ENCODE measurements at places on chromosomes 4 and X.
A peak's percentile ranks its signal among the peaks of the same experiment; 100 is the strongest.

- no peak for DNase-seq
Observed at GRCh38 chr4:121551271-121551670, 145.5 kb downstream of the ANXA5 start.

GRCh38 chrX:49155900-49156837 lies 6.4 kb upstream of the MAGIX start:
- DNase-seq = peak; percentile 77

GRCh38 chr4:87045659-87046058 lies 110.8 kb downstream of the AFF1 start:
- DNase-seq = no peak

DNA sequence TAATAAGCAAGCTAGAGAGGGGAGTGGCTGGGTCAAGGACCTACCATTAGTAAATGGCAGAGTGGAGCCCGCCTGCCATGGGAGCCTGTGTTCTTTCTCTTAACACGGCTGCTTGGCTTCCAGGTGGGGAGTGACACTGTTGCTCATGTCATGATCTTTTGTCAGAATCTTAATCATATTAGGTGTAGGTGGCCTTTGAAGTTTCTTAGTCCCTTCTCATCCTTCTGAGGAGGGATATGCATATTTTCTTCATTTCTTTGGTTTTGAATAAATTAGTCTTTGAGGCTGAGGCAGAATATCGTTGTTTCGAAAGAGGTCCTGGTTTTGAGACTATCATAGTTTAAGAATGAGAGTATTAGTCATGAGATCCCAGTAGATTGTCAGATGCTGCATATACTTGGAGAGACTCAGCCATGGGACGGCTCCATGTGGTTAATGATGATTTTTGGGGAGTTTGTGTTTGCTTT lies 28.9 kb downstream of the SNX25 start:
- DNase-seq = no peak

- no peak for DNase-seq
Observed at GRCh38 chr4:62544428-62544827, 1344.3 kb downstream of the ADGRL3 start.

- no peak for DNase-seq
Observed at GRCh38 chr4:110131916-110132315, 66.5 kb downstream of the ELOVL6 start.

GRCh38 chr4:40546506-40546905 lies 83.2 kb downstream of the RBM47 start:
- no peak for DNase-seq

DNA sequence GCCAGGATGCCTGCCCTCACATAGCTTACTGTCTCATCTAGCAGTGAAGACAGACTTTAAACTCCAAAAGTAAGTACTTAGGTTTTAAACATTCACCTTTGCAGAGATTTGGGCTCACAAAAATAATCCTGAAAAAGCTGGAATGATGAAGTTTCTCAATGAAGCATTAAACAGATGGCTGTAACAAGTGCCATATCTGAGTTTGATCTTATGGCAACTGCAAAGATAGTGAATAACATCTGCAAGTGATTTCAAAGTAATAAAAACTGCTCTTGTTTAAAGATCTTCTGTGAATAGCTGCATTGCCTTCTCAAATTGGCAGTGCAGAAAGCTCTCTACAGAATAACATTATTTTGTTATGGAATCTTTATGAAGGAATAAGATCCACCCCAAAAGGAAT lies 271.2 kb upstream of the SMIM31 start:
- DNase-seq = no peak

DNA sequence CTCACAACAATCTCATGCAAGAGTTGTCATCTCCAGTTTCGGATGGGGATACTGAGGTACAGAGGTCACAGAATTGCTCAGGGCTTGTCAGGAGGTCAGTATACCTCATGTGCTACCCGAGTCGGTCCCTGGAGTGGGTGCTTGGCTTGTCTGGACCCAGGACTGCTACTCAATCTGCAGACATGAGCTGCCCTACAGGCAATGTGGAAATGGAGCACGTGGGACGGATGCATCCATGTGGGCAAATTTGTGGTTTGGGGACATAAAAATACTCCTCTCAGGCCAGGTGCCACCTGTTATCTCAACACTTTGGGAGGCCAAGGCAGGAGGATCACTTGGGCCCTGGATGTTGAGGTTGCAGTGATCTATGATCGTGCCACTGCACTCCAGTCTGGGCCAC lies 15.8 kb downstream of the USP11 start:
- DNase-seq = no peak

GRCh38 chr4:114512595-114513295 lies 85.9 kb upstream of the UGT8 start:
- no peak for DNase-seq

DNA sequence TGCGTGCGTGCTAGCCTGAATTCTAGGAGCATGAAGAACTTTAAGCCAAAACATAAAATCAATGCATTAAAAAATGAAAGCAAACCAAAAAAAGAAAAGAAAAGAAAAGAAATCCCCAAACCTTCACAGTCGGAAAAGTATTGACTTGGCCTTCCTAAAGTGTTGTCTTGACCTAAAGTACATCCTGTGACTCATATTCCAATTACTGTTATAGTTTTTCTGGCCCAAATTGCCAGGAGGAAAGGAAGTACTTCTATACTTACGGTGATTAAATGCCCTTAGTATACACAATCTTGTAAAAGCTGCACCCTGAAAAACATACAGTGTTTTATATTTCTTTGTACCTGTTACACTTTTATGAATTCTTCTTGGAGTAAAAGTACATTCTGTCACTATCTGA lies 512.8 kb downstream of the ANKRD50 start:
- DNase-seq = no peak

DNA sequence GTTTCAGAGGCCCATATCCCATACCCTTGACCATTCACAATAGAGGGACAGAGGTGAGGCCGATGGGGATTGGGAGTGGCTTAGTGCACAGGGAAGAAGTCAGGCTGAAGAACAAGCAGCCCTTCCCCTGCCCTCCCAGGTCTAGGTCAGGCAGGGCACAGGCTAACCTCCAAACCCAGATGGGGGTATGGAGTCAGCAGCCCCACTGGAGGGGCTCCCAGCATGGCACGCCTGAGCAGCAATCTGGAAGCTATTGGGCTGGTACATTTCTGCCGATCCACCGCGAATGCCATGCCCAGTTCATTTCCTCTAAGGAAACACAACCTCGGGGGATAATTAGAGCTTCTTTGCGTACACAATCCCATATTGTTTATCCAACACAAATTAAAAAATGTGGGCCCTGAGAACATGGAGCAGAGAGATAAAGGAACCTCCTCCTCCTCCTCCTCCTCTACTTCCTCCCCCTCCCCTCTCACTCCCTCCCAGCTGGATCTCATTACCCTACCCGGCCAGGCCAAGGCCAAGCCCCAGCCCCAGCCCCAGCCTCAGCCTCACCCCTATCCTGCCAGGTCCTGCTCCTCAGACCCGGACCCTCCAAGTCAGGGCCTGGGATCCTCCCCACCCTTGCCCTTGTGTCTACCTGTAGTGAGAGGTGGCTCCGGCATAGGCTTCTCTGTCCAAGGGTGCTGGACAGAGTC lies 83.0 kb downstream of the PJA1 start:
- DNase-seq = no peak

- DNase-seq = no peak
Observed at GRCh38 chr4:146054676-146055075, 116.1 kb upstream of the ZNF827 start.

GRCh38 chrX:151875270-151876026 lies 37.2 kb upstream of the MAGEA4 start:
- no peak for DNase-seq

DNA sequence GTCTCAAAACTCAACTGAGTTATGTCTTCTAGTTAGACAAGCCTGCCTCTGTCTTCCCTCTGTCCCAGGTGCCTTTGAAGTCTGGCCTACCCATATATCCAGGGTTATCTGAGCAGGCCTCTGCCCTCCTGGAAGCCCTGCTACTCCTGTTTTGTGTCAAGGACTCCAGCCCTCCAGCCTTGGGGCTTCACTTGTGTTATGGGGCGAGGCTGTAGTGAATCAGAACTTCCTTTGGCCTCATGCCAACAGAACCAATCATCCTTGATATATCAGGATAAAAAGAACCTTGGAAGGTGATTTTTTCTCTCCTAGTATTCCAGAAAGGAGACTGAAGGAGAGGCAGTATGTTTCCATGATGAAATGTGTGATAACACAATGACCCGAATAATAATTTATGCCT lies 8.9 kb upstream of the ADGRG4 start:
- DNase-seq = no peak

GRCh38 chr4:182454440-182455013 lies 211.3 kb downstream of the TENM3 start:
- DNase-seq = no peak

GRCh38 chr4:25347971-25348370 lies 29.1 kb upstream of the ANAPC4 start:
- no peak for DNase-seq

GRCh38 chr4:172892300-172892699 lies 276.3 kb upstream of the GALNT7 start:
- DNase-seq = no peak

GRCh38 chr4:2261110-2261852 lies 628 bp downstream of the MXD4 start:
- no peak for DNase-seq

GRCh38 chr4:58541926-58542325 lies 1431.7 kb upstream of the IGFBP7 start:
- DNase-seq = no peak

DNA sequence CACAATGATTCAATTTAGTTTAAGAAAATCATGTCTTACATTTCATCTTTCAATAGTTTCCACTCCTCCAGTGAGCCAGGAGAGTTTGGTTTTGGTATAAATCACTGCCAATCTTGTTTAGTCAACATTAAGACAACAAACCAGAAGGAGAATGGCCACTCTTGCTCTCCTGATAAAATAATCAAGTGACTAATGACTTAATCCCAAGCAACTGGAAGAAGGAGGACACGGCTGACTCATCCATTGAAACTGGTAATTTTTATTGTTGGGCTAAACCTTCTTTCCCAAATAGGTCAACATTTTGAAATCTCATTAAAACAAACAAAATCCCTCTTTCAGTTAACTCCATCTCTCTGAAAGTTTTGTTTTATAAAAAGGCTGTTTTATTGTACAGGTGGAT lies 230.2 kb downstream of the CLCN4 start:
- no peak for DNase-seq

DNA sequence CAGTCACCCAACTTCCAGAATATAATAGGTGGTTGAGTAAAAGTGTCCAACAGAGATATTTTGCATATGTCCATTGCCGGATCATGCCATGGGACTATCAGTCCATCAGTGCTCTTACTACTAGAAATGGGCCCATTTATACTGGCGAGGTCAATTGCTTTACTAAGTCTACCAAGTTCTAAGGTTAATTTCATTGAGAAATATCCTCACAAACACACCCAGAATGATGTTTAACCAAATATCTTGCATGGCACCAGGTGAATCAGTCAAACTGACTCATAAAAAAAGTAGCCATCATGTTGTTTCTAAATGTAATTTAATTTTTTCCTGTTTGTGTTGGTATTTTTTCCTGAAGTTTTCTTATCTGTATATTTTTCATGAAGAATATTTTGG lies 1217.0 kb downstream of the RAPGEF2 start:
- no peak for DNase-seq
